ENCODE measurements at places on chromosomes 2 and 18.

DNA sequence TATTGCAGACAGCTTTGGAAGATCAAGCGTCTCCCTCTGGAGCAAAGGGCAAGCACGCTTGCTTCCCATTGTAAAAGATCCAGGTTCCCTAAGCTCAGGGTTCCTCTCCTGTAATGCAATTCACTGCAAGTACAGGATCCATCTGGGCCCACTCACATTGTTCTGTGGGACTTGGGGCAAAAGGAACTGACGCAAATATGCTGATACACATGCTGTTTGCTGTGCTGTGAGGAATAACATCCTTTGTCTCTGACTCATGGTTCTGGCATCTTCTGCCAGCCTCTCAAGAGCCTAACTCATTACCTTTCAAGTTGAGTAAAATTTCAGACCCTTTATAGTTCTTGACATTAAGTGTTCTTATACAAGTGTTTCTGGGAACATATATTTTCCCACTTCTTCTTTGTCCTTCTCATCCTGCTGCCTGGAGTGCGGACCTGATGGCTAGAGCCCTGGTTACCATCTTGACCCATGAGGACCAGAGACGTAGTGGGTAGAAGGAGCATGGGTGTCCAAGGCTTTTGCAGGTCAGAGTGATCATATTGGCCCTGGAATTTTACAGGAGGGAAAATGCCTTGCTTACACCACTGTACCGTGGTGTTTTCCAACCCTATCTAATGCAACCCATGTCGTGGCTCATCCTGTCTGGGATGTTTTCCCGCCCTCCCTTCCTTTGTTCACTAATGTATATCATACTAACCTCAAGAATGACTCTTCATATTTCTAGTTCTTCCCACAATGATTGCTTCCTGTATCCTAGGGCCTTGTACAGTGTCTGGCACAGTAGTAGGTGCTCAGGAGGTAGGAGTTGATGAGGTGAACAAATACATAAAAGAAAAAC is 145.7 kb upstream of the GLI2 start:
- no peak for DNase-seq

GRCh38 chr2:138428710-138429440 is 72.7 kb upstream of the SPOPL start:
- no peak for DNase-seq

GRCh38 chr2:61151436-61151835 is 10.6 kb upstream of the C2orf74 start:
- no peak for DNase-seq

GRCh38 chr2:51218047-51218446 is 186.1 kb upstream of the NRXN1 start:
- no peak for DNase-seq

DNA sequence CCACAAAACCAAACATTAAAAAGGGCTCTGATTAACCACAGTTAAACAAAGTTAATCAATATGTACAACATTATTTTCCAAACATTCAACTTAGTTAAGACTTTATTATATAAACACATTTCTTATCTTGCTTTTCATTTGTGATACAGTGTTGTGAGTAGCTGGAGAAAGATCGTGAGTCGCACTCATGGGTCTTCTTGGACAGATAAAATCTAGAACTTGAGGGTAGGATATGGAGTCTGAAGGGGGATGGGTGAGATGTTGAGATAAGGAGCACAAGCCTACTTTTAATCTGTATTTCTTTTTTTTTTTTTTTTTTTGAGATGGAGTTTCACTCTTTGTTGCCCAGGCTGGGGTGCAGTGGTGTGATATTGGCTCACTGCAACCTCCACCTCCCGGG is 22.6 kb upstream of the TMEM214 start:
- no peak for DNase-seq

DNA sequence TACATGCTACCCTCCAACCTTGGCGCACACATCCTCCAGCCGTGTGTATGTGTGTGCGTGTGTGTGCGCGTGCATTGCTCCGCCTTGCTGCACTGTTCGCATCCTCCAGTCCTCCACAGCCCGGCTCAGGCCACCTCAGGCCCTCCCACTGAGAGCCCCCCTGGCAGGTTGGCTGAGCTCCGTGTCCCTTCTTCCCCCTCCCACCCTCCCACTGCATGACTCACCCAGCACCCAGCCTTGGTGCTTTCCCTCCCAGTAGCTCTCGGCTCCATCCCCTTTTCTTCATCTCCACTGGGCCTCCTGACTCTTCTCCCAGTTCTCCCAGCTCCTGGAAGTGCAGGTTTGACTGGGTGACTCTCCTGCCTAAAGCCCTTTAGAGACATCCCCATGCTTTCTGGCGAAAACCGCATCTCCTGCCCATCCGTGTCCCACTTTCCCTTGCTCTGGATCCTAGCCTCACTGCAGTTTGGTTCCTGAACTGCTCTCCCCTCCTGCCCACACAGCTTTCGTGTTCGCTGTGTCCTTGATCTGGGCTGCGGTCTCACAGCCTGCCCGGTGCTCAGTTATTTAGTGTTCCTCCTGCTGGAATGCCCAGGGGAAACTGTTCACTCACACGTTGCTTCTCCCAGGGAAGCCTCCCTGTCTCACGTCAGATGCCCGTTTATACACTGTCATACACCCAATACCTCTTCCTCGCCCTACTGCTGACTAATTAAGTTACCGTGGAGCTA is 4.9 kb downstream of the TMEM177 start:
- DNase-seq, result peak; percentile 53

Data from WERI-Rb-1 (cell line).